CD8-positive, alpha-beta memory T cell (primary cell): ENCODE measurements at places on chromosomes 3 and 15. TPM values are rescaled to one million over a fixed set of nuclear protein-coding genes. Genes with fewer than 3 reads are reported as not detected.
A peak's percentile ranks its signal among the peaks of the same experiment; 100 is the strongest.

Gene GNAT1
- polyA plus RNA-seq: not detected

DNA sequence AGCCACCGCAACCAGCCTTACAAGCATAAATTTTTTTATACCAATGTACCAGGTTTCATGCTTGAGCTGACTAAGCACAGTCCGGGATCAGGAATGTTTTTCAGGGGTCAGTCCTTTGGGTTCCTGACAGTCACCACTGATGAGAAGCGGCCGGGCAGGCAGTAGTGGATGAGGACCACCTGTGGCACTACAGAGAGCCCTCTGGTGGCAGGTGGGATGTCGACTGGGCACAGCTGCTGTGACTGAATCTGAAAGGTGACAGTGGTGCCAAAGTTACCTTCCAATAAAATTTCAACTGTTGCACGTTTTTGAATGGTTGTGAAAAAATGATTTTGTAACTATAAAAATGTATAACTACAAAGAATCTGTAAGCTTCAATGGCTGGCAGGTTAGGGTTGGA is 34.0 kb downstream of the TPRA1 start:
- no peaks in the 10 kb centered on the region for H3K4me1 ChIP-seq
- no peak overlapping the region for H3K27ac ChIP-seq
- no peaks in the 10 kb centered on the region for H3K36me3 ChIP-seq
- H3K27me3 ChIP-seq: no peaks in the 10 kb centered on the region
- no peak for DNase-seq

Gene THOC7
- 96.2 TPM for polyA plus RNA-seq

- no peaks in the 10 kb centered on the region for H3K27me3 ChIP-seq
- H3K4me1 ChIP-seq: no peaks in the 10 kb centered on the region
- no peak for DNase-seq
- no peak overlapping the region for H3K27ac ChIP-seq
- no peak overlapping the region for H3K4me3 ChIP-seq
These were observed 107.0 kb upstream of the NSMCE3 start for GRCh38 chr15:29376590-29376989.

GRCh38 chr3:192024751-192025150 is 563.8 kb downstream of the PYDC2 start:
- no peak overlapping the region for H3K27ac ChIP-seq
- H3K4me3 ChIP-seq: no peak overlapping the region
- DNase-seq: no peak
- no peaks in the 10 kb centered on the region for H3K27me3 ChIP-seq
- H3K4me1 ChIP-seq: no peaks in the 10 kb centered on the region

Gene SNAPC5
- 63.6 TPM for polyA plus RNA-seq

Gene IGDCC3
- polyA plus RNA-seq: not detected

Gene GRK7
- polyA plus RNA-seq: not detected

GRCh38 chr15:76988867-76989780 is 5.8 kb upstream of the PSTPIP1 start:
- H3K4me3 ChIP-seq: no peak overlapping the region
- peak; percentile 36 for DNase-seq
- no peaks in the 10 kb centered on the region for H3K27me3 ChIP-seq
- no peaks in the 10 kb centered on the region for H3K36me3 ChIP-seq
- peaks cover 35% of the 10 kb centered on the region for H3K4me1 ChIP-seq
- H3K27ac ChIP-seq: no peak overlapping the region

DNA sequence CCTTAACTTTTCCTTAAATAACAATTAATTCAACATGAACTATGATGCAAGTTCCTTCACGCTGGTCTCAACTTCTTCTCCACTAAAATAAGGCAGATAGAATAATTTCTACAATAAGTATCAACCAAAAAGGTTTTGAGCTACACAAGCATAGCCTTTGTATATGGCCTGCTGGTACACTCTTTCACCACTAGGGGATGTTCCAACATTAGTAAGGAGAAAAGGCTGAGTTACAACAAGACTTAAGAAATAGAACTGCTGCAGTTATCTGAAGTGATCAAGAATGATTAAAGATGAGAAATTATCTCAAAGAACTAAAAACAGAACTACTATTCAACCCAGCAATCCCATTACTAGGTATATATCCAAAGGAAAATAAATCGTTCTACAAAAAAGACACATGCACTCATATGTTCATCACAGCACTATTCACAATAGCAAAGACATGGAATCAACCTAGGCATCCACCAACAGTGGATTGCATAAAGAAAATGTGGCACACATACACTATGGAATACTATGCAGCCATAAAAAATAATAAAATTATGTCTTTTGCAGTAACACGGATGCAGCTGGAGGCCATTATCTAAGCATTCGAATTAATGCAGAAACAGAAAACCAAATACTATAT is 14.4 kb downstream of the ATP13A3 start:
- no peak for DNase-seq
- H3K36me3 ChIP-seq: no peaks in the 10 kb centered on the region
- H3K4me3 ChIP-seq: no peak overlapping the region
- no peaks in the 10 kb centered on the region for H3K27me3 ChIP-seq
- no peak overlapping the region for H3K27ac ChIP-seq

GRCh38 chr3:160735826-160736225 is 20.2 kb upstream of the PPM1L start:
- H3K27ac ChIP-seq: no peak overlapping the region
- H3K4me1 ChIP-seq: no peaks in the 10 kb centered on the region
- no peak for DNase-seq
- H3K4me3 ChIP-seq: no peak overlapping the region
- H3K36me3 ChIP-seq: no peaks in the 10 kb centered on the region
- no peaks in the 10 kb centered on the region for H3K27me3 ChIP-seq

- peak overlapping the region; percentile 46 for H3K4me3 ChIP-seq
- DNase-seq: no peak
- H3K4me1 ChIP-seq: peaks cover 13% of the 10 kb centered on the region
- no peaks in the 10 kb centered on the region for H3K27me3 ChIP-seq
These were observed 7.1 kb upstream of the FMN1 start for GRCh38 chr15:33201491-33202231.

DNA sequence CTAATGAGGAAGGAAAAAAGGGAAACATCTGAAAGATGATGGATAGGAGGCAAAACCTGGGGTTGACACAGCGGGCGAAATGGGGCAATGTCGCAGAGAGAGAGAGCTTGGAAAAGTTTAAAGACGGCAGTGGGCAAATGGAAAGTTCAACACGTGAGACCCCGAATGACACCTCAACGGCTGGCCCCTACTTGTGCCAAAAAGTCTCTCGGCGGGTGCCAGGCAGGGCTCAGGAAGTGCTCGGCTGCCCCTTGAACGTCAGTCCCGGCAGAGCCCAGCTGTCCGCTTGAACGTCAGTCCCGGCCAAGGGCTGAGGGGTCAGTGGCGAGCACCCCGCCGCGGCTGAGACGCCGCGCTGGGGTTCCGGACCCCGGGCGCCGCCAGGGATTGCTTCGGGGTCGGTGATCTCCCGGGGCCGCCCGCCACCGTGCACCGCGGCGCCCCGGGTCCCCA is 658 bp downstream of the EOGT start:
- DNase-seq: peak; percentile 7
- no peaks in the 10 kb centered on the region for H3K27me3 ChIP-seq
- H3K4me1 ChIP-seq: peaks cover 23% of the 10 kb centered on the region
- peak overlapping the region; percentile 53 for H3K4me3 ChIP-seq

DNA sequence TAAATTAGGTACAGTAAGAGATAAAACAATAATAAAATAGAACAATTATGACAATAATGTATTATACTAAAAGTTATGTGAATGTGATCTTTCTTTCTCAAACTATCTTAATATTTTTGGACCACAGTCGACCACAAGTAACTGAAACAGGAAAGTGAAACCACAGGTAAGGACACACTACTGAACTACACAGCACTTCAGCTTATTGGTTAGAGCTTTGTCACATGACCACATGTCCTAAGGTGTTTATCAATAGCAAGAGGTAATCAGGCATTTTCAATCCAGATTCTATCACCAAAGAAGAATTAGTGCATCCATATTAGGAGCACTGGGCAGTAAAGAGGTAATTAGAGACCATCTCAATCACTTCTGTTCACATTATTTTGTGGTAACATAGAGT is 392.8 kb downstream of the RSL24D1 start:
- H3K4me1 ChIP-seq: no peaks in the 10 kb centered on the region
- no peak overlapping the region for H3K4me3 ChIP-seq
- H3K36me3 ChIP-seq: no peaks in the 10 kb centered on the region
- H3K27ac ChIP-seq: no peak overlapping the region
- no peaks in the 10 kb centered on the region for H3K27me3 ChIP-seq
- no peak for DNase-seq

Gene PPM1L
- polyA plus RNA-seq: 1.3 TPM

DNA sequence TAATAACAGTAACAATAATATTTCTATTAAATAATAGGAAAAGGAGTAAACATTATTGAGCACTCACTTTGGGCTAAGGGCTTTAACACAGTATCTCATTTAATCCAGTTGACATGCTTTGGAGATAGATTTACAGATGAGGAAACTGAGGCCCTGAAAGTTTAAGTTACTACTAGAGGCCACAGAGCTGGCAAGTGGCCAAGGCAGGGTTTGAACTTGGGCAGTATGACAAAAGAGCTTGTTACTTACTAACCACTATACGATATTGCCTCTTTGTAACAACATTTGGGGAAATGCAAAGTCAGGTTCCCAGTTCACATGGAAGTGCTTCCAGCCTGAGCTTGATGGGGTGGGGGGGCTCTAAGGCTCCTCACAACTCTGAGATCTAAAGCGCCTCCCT is 149.1 kb upstream of the LMCD1 start:
- H3K4me3 ChIP-seq: no peak overlapping the region
- no peaks in the 10 kb centered on the region for H3K27me3 ChIP-seq
- no peaks in the 10 kb centered on the region for H3K36me3 ChIP-seq
- H3K27ac ChIP-seq: no peak overlapping the region
- H3K4me1 ChIP-seq: peaks cover 29% of the 10 kb centered on the region

DNA sequence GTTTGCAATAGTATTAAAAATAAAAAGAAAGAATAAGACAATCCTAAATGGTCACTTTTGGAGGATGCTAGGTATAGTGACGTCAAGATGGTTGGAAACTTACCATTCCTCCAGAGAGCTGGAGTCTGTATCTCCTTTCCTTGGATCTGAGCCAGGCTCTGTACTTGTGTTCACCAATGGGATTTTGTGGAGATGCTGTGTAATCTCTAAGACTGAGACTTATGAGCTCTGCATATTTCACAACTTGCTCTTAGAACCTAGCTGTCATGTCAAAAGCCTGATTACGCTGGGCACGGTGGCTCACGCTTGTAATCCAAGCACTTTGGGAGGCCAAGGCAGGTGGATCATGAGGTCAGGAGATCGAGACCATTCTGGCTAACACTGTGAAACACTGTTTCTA is 126.8 kb upstream of the CLSTN2 start:
- H3K27me3 ChIP-seq: no peaks in the 10 kb centered on the region
- no peaks in the 10 kb centered on the region for H3K4me1 ChIP-seq
- H3K27ac ChIP-seq: no peak overlapping the region
- H3K4me3 ChIP-seq: no peak overlapping the region

Gene ZNF502
- 4.1 TPM for polyA plus RNA-seq

DNA sequence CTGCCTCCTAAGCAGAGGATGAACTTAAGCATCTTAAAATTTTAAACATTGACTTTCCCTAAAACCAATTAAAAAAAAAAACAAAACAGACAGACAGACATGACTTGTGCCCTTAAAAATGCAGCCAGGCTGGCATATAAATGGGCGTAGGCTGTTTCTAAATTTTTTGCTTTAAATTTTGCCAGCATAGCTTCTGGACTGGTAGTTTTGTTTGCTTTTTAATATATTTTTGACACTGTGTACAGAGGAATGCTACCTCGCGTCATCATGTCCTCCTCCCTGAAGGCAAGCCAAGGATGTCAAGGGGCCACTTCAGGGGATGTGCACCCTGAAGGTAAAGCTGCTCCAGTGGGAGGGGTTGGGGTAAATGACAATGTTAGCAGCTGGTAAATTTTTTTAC is 134.8 kb downstream of the PGPEP1L start:
- H3K27me3 ChIP-seq: no peaks in the 10 kb centered on the region
- H3K27ac ChIP-seq: no peak overlapping the region
- no peak for DNase-seq

Gene SUCNR1
- polyA plus RNA-seq: not detected

- no peak overlapping the region for H3K4me3 ChIP-seq
- H3K27me3 ChIP-seq: no peaks in the 10 kb centered on the region
- DNase-seq: no peak
These were observed 60.5 kb upstream of the CTDSPL2 start for GRCh38 chr15:44366971-44367370.

- H3K27ac ChIP-seq: peak overlapping the region; percentile 49
- no peaks in the 10 kb centered on the region for H3K36me3 ChIP-seq
- H3K27me3 ChIP-seq: no peaks in the 10 kb centered on the region
These were observed 53.7 kb downstream of the PIK3CB start for GRCh38 chr3:138781012-138781470.

Gene CNTN4
- polyA plus RNA-seq: not detected

- H3K4me1 ChIP-seq: no peaks in the 10 kb centered on the region
- no peak overlapping the region for H3K27ac ChIP-seq
- no peaks in the 10 kb centered on the region for H3K36me3 ChIP-seq
- no peak for DNase-seq
These were observed 57.7 kb downstream of the BFSP2 start for GRCh38 chr3:133457465-133458067.

DNA sequence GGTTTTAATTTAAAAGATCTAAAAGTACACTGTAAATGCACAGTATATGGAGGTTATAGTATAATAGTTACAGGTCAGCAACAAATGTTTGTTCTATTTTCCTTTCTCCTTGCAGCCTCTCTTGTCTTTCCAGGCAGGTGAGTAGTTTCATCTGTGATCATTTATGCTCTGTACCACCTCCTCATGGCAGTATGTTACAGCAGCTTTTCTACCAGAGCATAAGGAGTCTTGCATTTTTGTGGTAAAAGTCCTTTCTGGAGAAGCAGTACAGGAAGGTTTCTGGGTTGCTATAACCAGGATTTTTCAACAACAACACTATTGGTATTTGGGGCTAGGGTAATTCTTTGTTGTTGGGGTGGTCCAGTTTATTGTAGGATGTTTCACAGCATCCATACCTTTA is 59.5 kb downstream of the ZNF609 start:
- DNase-seq: no peak
- H3K4me1 ChIP-seq: peaks cover 27% of the 10 kb centered on the region
- H3K4me3 ChIP-seq: no peak overlapping the region
- no peaks in the 10 kb centered on the region for H3K27me3 ChIP-seq
- no peak overlapping the region for H3K27ac ChIP-seq

GRCh38 chr3:108119398-108120104 is 28.7 kb upstream of the CD47 start:
- DNase-seq: no peak
- peaks cover 24% of the 10 kb centered on the region for H3K4me1 ChIP-seq
- H3K36me3 ChIP-seq: no peaks in the 10 kb centered on the region
- H3K27me3 ChIP-seq: no peaks in the 10 kb centered on the region

DNA sequence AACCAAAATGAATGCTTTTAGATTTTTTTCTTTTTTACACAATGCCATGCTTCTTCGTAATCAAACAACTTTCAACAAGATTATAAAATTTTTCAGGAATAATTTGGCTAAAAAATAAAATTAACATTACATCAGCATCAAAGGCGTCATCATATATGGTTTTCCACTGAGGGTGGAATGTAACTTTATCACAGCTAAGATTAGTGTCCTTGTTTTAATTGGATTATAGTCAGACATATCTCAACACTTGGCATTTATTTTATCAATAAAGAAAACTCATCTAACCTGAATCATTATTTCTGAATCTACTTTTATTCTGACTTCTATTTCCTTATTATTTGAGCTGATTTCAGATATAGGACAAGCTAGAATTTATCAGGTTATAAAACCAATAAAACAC is 1.6 kb downstream of the NRG4 start:
- peaks cover 3% of the 10 kb centered on the region for H3K27me3 ChIP-seq
- H3K27ac ChIP-seq: no peak overlapping the region
- no peaks in the 10 kb centered on the region for H3K36me3 ChIP-seq
- H3K4me1 ChIP-seq: no peaks in the 10 kb centered on the region
- DNase-seq: no peak
